ENCODE measurements at places on chromosomes 4 and X.

DNA sequence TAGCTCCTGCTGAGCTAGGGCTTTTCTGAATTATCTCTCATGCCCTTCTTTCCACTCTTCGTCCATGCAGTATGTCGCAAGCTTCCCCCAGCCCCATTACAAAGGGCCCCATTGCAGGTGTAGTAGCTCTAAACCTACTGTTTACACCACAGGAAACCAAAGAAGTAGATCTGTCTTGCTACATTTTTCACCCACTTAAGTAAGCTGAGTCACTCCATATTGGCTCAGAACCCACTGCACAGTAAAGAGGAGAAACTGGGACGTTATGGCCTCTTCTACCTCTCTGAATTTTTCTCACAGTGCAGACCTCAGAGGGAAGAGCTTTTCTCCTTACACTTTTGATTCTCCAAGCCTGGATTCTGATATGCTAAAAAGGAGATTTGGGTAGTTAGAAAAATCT, 200.2 kb downstream of the SMARCA1 start:
- no peak for DNase-seq

GRCh38 chr4:183289688-183290087, 30.4 kb downstream of the CLDN22 start:
- DNase-seq = no peak

DNA sequence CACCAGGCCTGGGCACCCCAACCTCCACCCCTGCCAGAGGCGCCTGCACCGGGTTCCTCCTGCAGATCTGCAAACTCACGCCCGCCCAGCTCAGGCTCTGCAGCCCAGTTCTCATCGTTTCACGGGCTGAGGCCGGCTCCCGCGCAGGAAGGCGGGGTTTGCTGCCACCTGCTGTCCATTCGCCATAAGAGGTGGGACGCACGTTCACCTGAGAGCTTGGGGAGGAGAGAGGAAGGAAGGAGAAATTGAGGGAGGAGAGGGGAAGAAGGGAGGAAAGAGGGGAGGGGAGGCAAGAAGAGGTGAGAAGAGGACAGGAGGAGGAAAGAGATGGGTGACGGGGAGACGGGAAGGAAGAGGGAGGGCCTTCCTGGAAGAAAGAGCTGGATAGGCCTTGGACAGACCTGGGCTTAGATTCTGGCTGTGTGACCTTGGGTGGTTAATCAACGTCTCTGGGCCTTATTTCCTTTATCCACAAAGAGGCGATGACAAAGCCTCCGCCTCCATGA, 114.5 kb downstream of the ADRA2C start:
- DNase-seq = no peak

DNA sequence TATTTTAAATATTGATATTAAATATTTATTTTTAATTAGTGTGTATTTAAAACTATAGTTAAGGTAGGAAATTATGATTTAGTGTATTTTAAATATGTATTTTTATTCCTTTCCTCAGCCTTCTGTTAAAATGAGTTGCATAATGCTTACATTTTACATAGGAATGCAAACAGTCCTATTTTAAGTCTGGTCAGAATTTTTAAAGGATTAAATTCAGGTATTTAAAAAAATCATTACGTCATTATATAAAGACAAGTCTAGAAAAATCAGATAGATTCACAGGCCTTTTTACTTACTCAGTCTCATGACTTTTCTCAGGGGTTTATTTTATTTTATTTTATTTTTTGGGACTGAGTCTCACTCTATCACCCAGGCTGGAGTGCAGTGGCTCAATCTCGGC, 50.4 kb upstream of the RPA4 start:
- no peak for DNase-seq

DNA sequence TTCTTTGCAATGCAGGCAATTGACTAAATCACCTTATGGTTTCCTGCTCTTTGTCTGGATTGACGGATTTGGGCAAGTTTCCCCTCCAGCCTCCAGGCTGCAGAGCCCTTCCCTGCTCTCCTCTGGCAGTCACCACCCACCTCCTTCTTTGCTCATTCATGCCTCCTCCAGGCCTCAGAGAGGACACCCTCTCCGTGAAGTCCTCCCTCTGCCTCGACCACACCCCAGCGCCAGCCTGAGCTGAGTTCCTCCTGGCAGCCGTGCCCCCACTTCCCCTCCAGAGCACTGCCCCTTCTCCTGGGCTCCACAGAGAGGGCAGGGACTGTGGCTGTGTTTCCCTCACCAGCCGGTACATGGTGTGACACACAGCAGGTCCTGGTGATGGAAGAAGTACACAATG, 53.7 kb downstream of the DCTD start:
- DNase-seq = no peak

DNA sequence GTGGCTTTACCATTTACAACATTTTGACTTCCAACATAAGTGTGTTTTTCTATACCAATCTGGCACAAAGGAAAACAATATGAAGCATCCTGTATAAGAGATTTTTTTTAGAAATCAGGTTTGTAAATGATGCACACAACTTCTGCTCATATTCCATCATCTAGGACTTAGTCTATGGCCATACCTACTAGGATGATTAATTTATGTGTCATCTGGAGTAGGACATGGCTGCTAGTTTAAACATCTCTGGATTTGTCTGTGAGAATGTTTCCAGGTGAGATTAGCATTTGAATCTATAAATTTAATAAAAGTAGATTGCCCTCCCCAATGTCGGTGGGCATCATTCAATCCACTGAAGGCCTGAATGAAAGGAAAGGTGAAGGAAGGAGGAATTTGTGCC, 682.8 kb upstream of the GRID2 start:
- no peak for DNase-seq

GRCh38 chrX:136588036-136588435, 56.0 kb downstream of the VGLL1 start:
- no peak for DNase-seq

DNA sequence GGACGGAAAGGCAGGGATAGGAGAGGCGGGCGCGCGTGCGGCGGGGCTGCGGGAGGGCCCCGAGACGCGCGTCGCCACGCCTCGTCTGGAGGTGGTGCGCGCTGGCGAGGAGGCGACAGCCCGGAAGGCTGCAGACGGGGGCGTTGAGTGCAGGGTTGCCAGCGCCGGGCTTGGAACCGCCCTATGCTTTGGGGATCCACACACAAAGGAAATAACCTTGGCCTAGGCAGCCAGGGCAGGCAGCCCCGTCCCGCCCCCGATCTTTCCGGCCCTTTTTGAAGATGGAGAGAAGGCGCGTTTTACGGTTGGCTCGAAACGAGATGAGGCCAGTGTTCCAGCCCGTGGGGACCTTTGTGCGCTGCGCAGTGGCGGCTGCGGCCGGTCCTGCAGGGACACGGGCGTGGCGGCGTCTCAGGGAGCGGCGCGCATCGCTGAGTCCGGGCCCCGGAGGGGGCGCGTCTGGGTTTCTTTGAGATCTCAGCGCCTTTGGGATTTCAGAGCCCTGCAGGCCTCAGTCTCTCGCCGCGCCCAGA, 50.8 kb upstream of the TRIM2 start:
- DNase-seq = no peak

DNA sequence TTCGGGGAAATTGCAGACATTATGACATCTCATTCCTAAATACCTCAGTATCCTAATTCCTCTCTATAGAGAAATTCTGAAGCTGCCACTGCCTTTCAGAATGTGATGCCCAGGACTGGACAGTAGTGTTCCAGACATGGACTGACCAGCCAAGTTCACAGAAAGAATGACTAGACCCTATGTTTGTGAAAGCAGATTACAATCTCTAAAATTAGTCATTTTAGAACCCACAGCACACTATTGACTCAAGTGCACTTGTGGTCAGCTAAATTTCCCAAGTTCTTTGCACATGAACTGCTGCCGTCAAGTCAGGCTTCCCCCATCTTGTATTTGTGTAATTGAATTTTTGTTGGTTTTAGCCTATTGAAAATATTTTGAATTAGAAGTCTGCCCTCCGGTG, 81.0 kb upstream of the ESX1 start:
- no peak for DNase-seq

GRCh38 chr4:148203056-148203898, 238.9 kb downstream of the NR3C2 start:
- no peak for DNase-seq

GRCh38 chr4:152699313-152699712, 19.5 kb upstream of the TMEM154 start:
- no peak for DNase-seq

- no peak for DNase-seq
Measured at GRCh38 chr4:104494185-104494584, 509 bp downstream of the CXXC4 start.

DNA sequence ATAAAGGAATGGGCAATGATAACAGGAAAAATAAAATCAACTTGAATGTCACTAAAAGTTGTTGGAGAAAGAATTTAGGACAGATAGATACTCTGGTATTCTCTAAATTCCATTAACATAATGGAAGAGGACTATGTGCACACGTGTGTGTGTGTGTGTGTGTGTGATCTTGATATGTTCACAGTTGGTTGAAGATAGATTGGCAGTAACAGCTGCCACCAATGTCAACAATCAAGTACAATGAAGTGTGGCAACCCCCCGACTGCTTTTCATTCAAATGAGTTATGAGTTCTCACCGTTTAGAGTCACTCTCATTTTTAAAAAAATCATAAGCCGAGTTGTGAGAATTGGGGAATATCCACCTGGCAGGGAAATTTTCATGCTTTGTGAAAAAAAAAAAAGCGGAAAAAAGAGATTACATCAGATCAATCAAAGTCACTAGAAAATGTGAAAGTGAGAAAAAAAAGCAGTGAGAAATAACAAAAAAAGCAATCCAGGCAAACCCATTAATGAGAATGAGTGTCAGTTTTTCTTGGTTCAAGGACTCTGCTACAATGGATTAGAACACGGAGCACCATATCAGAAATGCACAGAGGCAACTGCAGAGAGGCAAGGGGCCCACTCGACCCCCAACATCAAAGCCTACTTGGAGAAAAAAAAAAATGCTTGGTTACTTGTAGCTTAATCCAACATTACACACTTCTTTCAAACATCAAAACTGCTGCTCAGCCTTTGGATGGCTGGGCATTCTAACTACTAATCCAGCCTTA, 414.9 kb upstream of the PITX2 start:
- no peak for DNase-seq

DNA sequence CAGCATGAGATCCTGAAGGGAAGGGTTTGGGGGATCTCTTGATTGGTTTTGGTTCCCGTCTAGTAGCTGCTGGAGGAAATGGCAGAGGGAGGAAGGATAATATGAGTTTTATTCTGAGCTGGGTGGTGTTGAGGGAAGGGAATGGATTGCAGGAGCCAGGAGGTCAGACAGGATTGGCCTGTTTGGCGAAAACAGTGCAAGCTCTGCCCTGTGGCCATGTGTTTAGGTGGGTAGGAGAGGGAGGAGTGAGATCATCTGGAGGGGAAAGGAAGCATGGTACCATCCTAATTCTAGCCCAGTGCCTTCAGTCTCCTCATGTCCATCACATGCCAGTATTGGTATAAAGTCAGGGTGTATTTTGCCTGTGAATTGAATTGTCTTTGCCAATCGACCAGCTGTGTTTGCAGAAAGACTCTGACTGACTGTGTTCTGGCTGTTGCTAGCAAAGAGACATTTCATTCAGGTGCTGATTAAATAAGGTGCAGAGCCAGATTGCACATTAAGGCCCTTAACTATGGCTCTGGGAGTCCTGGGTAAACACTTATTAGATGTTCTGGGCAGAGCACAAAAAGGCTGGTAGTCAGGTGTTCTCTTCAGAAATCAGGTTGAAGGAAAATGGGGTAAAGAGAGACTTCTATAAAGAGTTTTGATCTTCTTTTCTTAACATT, 10.0 kb downstream of the TMEM164 start:
- DNase-seq = no peak

DNA sequence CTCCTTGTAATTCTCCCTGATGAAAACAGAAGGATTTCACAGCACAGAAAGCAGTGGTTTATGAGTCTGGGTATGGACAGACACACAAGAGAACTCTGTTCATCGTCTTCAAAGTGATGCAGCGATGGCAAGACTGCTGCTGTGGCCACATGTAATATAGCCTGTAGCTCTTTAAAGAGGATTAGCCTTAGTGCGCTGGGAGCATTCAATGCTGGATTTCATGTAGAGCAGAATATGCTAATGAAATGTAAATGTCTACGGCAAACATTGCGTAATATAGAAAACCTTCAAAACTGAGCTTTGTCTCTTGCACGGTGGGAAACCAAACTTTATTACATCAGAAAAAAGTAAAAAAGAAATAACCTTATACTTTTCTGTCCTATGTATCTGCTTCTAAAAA, 42.9 kb downstream of the ALPK1 start:
- DNase-seq = no peak

DNA sequence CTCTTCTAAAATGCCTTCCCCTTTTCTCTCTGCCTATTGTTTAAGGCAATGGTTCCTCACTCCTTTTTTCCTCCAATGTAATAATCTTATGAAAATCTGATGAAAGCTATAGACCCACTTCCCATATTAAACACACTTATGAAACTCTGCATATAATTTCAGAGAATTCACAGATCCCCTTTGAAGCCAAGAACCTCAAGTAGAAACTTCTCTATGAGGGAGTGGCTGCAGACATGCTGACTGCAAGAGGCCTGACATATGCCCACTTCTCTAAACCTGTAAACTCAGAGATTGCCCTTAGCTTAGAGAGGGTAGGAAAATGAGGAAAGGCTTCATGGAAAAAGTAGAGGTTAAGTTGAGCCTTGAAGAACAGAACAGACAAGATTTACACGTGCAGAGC, 37.6 kb downstream of the TAB3 start:
- no peak for DNase-seq

DNA sequence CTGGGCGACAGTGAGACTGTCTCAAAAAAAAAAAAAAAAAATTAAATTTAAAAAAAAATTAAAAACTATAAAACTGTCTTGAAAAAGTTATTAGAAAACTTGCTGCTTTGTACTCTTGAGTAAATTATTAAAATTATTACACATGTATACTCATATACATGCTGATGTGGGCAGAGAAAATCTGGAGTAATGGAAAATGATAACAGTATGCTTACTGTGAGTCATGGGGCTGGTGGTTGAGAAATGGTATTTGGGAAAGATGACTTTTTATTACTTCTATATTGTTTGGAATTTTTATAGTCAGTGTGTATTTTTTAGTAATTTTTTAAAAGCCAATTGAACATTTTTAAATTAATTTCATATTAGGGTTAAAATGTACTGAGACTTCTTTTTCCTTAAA, 7.5 kb downstream of the YY2 start:
- no peak for DNase-seq

DNA sequence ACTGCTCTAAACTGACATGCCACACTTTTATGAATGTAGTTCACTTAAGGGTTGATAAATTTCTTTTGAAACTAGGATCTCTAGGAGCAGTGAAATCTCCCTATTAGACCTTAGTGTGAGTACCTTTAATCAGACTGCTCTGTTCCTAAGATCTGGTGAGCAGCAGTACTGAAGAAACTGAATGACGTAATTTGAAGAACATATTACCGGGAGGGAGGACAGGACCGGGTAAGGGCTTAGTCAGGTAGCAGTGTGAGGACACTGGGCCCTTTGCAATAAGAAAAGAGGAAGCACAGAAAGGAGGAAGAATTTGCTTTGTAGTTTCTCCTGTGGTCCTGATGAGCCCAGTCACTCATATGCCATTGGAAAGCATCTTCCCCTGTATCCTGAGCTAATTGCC, 255.2 kb downstream of the THOC2 start:
- no peak for DNase-seq

GRCh38 chr4:2700031-2700430, 56.1 kb downstream of the TNIP2 start:
- DNase-seq = no peak

- DNase-seq = no peak
Measured at GRCh38 chr4:59135248-59135985, 2025.2 kb upstream of the IGFBP7 start.
